WTC11 (cell line): ENCODE measurements at places on chromosomes 5 and 9.

- DNase-seq, result no peak
Measured at GRCh38 chr5:171898386-171898785, 108.1 kb downstream of the FBXW11 start.

DNA sequence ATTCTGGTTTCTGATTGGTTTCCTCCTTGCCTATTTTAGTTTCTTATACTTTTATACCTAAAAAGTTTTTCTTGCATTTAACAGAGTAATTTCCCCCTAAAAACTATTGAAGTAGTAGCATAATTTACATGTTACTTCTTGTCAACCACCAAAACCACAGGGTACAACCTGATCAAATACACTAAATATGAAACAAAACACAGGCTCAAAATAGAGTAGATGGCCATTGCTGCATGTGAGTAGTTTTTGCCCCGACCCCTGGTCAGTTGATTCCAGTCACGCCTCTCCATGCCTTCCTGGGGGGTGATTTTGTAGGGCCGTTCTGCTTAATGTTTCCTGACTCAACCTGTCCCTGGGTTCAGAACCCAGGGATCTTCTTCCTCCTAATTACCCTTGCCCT lies 101.8 kb downstream of the TLE4 start:
- DNase-seq, result no peak

DNA sequence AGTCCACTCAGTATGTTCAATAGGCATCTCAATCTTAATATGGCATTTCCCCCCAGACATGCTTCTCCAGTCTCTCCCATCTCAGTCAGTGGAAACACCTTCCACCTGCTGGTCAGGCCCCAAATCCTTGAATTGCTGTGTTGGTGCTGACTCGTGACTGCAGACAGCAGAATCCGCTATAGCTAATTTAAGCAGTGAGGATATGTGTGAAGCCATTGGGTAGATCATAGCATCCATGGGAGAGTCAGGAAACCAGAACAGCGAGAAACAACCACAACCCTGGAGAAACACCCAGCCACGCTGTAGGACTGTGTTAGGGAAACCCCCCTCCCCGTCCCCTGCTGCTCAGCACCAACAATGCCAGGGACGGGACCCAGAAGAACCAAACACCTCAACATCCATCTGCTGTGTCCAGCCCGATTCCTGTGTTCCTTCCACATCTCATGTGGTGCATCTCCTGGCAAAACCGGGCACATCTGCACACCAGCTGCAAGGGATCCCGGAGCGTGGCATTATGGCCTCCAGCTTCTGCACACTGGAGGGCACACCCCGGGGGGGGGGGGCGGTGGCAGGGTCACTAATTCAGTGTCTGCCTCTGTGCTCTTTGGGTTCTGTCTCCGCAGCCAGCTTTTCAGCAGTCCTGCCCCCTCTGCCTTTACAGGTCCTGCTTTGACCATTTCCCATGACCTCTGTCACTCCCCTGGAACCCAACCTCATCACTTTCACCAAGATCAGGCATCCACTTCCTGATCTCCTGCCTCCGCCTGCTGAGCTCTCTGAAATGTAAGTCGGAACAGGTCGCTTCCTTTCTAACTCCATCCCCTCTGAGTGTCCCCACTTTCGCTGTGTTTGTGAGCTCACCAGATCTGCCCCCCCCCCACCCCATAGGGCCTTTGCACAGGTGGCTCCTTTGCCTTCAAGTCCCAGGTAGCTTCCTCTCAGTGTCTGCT lies 2.4 kb upstream of the PLEKHG4B start:
- no peak for DNase-seq

DNA sequence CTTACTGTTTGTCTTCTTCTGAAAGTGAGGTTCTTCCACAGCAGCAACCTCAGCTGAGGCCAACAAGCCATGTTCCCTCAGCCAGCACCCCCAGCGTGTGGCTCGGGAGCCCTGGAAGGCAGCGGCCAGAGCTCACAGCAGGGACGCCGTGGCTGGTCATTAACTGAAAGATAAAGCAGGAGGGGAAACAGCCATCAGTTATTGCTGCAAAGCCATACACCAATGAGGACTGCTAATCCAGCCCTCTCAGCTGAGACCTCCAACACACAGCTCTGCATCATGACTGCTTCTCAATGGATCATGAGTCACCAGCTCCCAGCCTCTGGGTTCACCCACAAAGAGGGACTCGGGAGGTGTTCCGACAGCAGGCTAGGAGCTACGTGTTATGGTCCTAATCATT lies 24.3 kb downstream of the ABCA1 start:
- DNase-seq, result no peak

- DNase-seq, result no peak
Measured at GRCh38 chr5:169970339-169970738, 10.0 kb downstream of the INSYN2B start.

GRCh38 chr5:120988491-120988890 lies 524.4 kb downstream of the PRR16 start:
- DNase-seq, result no peak

GRCh38 chr5:24642022-24642421 lies 2.8 kb downstream of the CDH10 start:
- DNase-seq, result no peak

GRCh38 chr5:161414037-161414436 lies 132.5 kb downstream of the GABRB2 start:
- DNase-seq, result no peak

DNA sequence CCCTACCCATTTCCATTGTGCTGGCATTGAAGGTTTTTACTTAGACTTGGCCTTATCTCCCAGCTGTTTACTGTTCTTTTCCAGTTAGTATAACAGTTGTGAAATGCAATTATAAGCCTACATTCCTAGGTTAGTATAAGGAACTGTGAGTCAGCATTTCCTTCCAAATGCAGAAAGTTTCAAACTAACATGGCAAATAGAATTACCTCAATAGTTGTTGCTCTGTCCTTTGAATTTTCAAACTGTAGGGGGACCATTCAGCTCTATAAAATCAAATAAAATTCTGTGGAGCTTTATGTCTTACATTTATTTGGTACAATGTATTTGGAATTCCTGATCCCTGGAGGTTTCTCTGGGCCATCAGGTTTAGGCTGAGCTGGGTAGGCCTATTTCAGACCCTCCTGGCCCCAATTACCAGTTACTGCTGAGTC lies 47.2 kb downstream of the ARHGEF28 start:
- no peak for DNase-seq

DNA sequence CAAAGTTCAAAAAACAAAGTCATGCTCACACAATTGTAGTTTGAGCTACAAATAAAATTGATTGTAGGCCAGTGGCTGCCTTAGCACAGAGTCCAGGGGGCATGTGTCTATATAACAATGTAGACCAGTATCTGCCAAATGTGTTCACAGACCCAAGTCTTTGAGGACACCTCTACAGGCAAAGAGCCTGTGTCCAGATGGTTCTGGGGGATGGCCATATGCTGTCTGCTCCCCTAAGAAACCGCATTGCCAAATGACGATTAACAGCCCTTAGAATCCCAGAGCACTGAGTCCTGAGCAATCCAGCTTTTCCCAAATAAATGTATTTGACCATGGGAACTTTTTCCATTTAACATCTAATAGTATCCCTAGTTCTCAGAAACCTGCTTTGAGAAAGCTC lies 169.6 kb downstream of the ADCY2 start:
- DNase-seq, result no peak

DNA sequence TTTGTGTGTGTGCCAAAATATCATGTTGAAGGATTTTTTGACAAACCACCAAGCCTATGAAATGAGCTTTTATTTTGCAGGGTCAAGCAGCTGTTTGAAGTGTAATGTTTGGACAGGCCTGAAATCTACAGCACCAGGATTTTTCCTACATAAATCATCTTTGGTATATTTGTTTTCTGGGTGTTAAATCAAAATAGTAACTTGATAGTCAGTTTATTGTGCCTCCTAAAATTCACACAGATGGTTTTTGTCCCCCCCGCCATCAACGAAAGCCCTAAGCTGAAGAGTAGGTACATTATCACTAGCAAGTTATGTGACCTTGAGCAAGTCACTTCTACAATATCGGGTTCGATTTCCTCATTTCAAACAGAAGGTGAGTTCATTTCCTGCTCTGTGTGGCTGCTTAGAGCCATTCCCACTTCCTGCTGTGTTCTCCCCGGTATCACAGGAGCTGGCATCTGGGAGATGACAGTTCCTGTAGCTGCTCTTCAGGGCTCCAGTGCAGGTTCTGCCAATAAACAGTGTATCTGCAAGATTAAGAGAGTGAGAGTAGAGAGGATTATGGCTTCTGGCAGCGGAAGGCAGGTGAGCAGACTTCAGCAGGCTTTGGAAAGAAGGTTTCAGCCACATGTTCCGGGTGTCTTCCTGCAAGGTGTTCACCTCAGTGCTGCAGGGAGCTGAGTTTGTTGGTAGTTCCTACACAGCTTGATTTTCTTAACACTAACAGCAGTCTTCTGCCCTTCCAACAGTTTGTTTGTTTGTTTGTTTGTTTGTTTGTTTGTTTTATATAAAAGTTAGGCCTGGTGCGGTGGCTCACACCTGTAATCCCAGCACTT lies 48.4 kb upstream of the GNE start:
- no peak for DNase-seq

DNA sequence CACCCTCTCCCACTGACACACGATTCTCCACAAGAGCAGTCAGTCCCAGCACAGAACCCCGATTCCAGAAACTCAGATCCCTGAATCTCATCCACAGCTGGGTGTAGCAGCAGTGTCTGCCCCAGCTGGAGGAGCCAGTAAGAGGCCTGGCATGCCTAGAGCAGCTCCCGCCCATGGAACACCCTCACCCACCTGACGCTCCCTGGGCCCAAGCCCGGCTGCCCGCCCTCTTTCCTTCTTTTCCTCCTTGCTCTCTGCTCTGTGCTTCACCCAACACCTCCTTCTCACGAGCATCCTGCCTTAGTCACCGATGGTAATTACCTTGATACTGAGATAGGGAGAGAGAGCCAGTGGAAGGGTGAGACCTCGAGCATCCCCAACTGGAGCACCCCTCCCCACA lies 8.7 kb downstream of the PCDH1 start:
- no peak for DNase-seq

DNA sequence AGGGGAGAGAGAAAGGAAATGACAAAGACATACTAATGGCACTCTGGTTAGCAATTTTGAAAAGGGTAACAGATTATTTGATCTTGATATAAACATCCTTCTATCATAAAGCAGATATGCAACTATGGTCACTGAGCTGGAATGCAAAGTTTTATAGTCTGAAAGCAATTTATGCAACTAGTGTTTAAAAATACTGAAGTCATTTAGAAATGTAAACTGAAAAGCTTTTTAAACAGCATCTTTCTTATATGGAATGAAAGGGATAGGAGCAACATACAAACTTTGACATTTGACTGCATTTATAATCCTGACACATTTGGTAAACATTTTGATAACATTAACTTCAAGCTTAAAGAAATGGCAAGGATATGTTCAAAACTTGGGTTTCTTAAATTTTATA lies 28.7 kb upstream of the ADAMTS19 start:
- no peak for DNase-seq

DNA sequence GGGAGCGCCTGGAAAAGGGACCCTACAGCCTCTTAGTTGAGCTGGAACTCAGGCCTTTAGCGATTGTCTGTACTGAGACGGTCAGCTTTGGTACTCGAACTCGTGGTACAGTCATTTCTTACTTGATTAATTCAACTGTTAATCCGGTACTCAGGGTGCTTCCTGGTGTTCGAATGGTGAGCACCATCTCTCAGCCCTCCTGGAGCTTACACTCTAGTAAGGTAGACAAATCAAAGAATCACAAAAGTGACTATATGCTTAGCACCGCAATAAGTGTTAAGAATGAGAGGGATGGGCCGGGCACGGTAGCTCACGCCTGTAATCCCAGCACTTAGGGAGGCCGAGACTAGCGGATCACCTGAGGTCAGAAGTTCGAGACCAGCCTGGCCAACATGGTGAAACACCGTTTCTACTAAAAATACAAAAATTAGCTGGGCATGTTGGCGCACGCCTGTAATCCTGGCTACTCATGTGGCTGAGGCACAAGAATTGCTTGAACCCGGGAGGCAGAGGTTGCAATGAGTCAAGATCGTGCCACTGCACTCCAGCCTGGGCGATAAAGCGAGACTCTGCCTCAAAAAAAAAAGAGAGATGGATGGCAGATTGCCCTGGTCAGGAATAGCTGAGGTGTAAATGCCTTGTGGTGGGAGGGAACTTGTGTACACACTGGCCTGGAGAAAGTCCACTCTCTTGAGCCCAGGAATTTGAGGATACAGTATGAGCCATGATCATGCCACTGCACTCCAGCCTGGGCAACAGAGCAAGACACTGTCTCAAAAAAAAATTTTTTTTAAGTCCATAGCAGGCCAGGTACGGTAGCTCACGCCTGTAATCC lies 981 bp downstream of the TCOF1 start:
- no peak for DNase-seq
